Smooth muscle cell of the coronary artery (primary cell): ENCODE measurements at places on chromosomes 2 and 18. TPM values are rescaled to one million over a fixed set of nuclear protein-coding genes. Genes with fewer than 3 reads are reported as not detected.

Gene RAX
- total RNA-seq = not detected in 2 replicates

Gene IGFBP2
- 42.0 and 195 TPM in 2 replicates for total RNA-seq

Gene TUBA3E
- total RNA-seq = not detected in 2 replicates

Gene DARS1
- total RNA-seq = 59.8 and 260 TPM in 2 replicates

Gene HOXD8
- 0.23 and 1.9 TPM in 2 replicates for total RNA-seq

Gene TMEM178A
- 0.23 and 3.5 TPM in 2 replicates for total RNA-seq

Gene LYPD1
- total RNA-seq = 0.59 and 256 TPM in 2 replicates

Gene PROKR1
- total RNA-seq = not detected in 2 replicates

Gene CHST10
- 4.3 and 10.4 TPM in 2 replicates for total RNA-seq

Gene ZDBF2
- total RNA-seq = 8.5 and 11.6 TPM in 2 replicates

Gene ELOA2
- total RNA-seq = not detected in 2 replicates

Gene GTF2A1L
- total RNA-seq = 0.12 and 0.98 TPM in 2 replicates

Gene PLGLB1
- 0.38 TPM in 1 of 2 replicates, not detected in the other for total RNA-seq

Gene TUBB8B
- total RNA-seq = not detected in 2 replicates

Gene TBR1
- total RNA-seq = not detected in 2 replicates

Gene KRTCAP3
- not detected in 2 replicates for total RNA-seq

Gene ABHD1
- 0.08 TPM in 1 of 2 replicates, not detected in the other for total RNA-seq

Gene IL1F10
- total RNA-seq = not detected in 2 replicates

Gene C2orf49
- 13.6 and 14.3 TPM in 2 replicates for total RNA-seq

Gene DES
- 0.15 and 11.8 TPM in 2 replicates for total RNA-seq

Gene ARHGAP15
- total RNA-seq = not detected in 2 replicates

Gene MYCN
- total RNA-seq = not detected in 2 replicates

Gene ALPI
- not detected in 2 replicates for total RNA-seq

Gene TMEM163
- total RNA-seq = 0.08 TPM in 1 of 2 replicates, not detected in the other

Gene CFAP65
- not detected in 2 replicates for total RNA-seq

Gene DPYSL5
- not detected in 2 replicates for total RNA-seq

Gene FOXD4L1
- total RNA-seq = under 0.01 and 0.12 TPM in 2 replicates

Gene SERPINB4
- total RNA-seq = 3.7 TPM in 1 of 2 replicates, not detected in the other

Gene TCF23
- 0.82 TPM in 1 of 2 replicates, not detected in the other for total RNA-seq

Gene TCF7L1
- 1.9 and 2.0 TPM in 2 replicates for total RNA-seq

Gene TTC39C
- total RNA-seq = 10.1 and 15.7 TPM in 2 replicates

Gene DNAJC5G
- not detected in 2 replicates for total RNA-seq

Gene LYPD6B
- total RNA-seq = not detected in 2 replicates

Gene LDAH
- total RNA-seq = 8.7 and 12.3 TPM in 2 replicates

Gene SUPT7L
- 14.4 and 17.9 TPM in 2 replicates for total RNA-seq

Gene ITGA6
- 2.8 and 8.9 TPM in 2 replicates for total RNA-seq

Gene SLC4A3
- total RNA-seq = 1.7 and 2.1 TPM in 2 replicates

Gene VAPA
- total RNA-seq = 110 and 232 TPM in 2 replicates

Gene CYS1
- total RNA-seq = 0.45 and 1.6 TPM in 2 replicates

Gene CXCR1
- total RNA-seq = not detected in 2 replicates

Gene ZSWIM2
- total RNA-seq = not detected in 2 replicates

Gene TPO
- total RNA-seq = not detected in 2 replicates

Gene RTKN
- 11.0 and 16.5 TPM in 2 replicates for total RNA-seq

Gene POTEJ
- not detected in 2 replicates for total RNA-seq

Gene DSC3
- total RNA-seq = 0.38 and 3.3 TPM in 2 replicates

Gene FLACC1
- total RNA-seq = 0.60 and 1.2 TPM in 2 replicates

Gene ABCB11
- total RNA-seq = not detected in 2 replicates

Gene FAM237A
- total RNA-seq = not detected in 2 replicates

Gene LRP1B
- total RNA-seq = 0.12 TPM in 1 of 2 replicates, not detected in the other

Gene DSG4
- total RNA-seq = not detected in 2 replicates

Gene GCA
- 4.1 and 6.1 TPM in 2 replicates for total RNA-seq

Gene PID1
- total RNA-seq = 6.6 and 11.4 TPM in 2 replicates

Gene ERFE
- total RNA-seq = 0.82 TPM in 1 of 2 replicates, not detected in the other
